ENCODE measurements at places on chromosomes 5 and 9. TPM values are rescaled to one million over a fixed set of nuclear protein-coding genes. Genes with fewer than 3 reads are reported as not detected.

The PCDHGA3 gene
- 2.0 TPM for total RNA-seq

The ABCA1 gene
- 75.3 TPM for total RNA-seq

The NUTM2F gene
- not detected for total RNA-seq

The SLC36A2 gene
- not detected for total RNA-seq

The BICD2 gene
- 32.3 TPM for total RNA-seq

The ZNF462 gene
- 6.5 TPM for total RNA-seq

The ZDHHC11 gene
- 0.54 TPM for total RNA-seq

The C9orf50 gene
- not detected for total RNA-seq

The NR4A3 gene
- under 0.01 TPM for total RNA-seq

The DMRT3 gene
- not detected for total RNA-seq

The CEL gene
- total RNA-seq: 0.36 TPM

The SPATA31A7 gene
- not detected for total RNA-seq

The CYLC2 gene
- not detected for total RNA-seq

The CFAP157 gene
- not detected for total RNA-seq

The SPTAN1 gene
- total RNA-seq: 226 TPM

The SMIM33 gene
- not detected for total RNA-seq

The NXNL2 gene
- 0.32 TPM for total RNA-seq

The PLAC8L1 gene
- total RNA-seq: not detected
